Stimulated activated CD4-positive, alpha-beta T cell treated with anti-CD3 and anti-CD28 coated beads, TNF-alpha, amount 100 ng/mL, for 4 hours (primary cell): ENCODE measurements at places on chromosomes 5 and 9.

GRCh38 chr5:25862276-25862675, 1176.1 kb downstream of the CDH9 start:
- DNase-seq, result no peak

- DNase-seq, result no peak
Observed at GRCh38 chr9:21967169-21967568, 27.0 kb downstream of the CDKN2A start.

DNA sequence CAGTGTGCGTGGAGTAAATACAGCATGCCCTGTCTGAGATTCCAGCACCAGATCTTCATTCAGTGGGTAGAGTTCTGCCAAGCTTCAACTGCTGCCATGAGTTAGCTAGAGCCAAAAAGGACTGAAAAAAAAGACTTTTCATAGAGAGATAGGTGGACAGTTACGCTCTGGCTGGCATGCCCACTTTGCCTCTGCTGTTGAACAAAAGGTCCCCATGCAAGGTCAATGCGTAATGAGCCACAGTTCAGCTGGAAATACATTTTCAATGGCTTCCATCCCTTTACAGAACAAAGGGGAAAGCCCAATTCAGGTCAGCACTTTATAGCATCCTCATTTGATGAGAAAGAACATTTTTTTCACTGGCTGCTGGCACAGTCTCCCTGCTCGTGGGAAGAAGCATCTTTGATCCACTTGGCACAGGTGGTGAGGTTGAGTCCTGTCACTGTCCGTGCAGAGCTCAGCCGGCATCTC, 86.9 kb upstream of the ERCC6L2 start:
- DNase-seq, result no peak

- DNase-seq, result no peak
Observed at GRCh38 chr9:90909225-90909624, 107.6 kb downstream of the SYK start.

DNA sequence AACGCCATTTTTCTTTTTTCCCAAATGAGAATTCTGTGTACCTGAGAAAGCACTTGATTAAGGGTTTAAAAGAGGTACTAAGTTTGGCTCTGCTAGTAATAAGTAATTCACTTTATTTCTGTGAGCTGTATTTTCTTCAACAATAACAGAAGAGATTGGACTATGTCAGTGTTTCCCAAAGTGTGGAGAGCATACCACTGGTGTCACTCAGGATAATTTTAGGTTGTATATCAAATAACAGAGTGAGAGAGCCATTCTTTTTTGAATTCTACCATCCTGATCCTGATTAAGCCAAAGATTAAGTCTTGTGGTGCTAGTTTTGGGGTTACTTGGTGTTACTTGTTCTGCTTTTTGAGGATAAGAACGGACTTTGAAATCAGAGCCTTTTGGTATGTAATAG, 142.3 kb upstream of the PPP1R2B start:
- no peak for DNase-seq
